HL-60 (cell line): ENCODE measurements at places on chromosomes 13 and 19.

DNA sequence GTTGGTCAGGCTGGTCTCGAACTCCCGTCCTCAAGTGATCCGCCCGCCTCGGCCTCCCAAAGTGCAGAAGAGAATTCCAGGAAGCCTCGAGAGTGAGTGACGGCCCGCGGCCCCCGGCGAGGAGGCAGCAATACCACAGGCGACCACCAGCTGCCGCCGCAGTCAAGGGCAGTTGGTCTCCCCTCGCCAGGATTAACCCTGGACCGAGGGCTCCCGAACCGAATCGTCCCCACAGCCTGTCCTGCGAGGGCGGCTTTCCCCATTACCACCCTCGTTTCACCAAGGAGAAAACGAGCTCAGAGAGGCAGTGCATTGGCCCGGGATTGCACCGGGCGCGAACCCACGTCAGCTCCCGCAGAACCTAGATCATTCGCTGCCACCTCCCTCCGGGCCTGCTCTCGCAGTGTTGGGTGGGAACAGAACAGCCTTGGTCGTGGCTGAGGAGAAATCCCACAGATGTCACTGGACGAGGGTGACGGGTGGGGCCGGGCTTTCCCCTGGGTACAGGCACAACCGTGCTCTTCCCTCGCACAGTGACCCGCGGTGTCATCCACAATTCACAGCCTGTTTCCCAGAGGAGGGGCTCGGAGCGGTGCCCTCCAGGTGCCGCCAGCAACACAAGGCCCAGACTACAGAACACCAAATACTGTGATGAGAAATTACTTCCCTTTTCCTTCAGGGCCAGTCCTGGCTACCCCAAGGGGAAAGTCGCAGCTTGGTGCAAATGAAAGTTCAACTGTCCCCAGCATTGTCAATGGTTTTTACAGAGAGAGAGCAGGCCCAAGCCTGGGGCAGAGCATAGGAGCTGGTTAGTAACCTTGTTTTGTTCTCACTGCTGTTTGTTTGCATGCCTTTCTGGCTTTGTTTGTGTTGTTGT, 24.8 kb downstream of the C2CD4C start:
- no peak for DNase-seq

- DNase-seq, result peak; percentile 24
Observed at GRCh38 chr13:52862358-52863206, 14.1 kb upstream of the PCDH8 start.

DNA sequence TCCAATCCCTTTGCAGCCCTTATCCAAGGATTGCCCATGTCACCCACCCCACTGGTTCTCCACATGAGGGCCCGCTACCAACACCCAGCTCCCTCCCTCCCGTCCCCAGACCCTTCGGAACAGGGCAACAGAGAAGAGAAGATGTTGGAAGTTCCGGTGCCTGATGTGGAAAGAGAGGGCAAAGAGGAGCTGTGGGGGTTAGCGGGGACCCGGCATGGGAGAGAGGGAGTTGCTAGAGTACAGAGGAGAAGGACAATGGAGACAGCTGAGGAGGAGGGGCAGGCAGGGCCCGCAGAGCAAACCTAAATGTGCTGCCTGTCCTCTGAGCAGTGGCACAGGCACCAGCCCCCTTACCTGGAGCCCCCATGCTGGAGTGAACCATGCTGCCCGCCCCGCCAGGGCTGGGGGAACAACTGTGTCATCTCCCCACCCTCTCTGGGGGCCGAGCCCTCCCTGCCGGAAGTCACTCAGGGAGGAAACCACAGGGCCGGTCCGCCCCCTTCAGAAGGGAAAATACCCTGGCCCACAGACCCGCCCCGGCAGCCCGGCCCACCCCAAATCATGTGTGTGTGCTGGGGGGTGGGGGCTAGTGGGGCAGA, at the start of gene POU2F2:
POU2F2 (minus strand) TSS at position 417 of the 599 bp plus-strand sequence; CDS start at position 382, 35 bp downstream.
- DNase-seq, result no peak

DNA sequence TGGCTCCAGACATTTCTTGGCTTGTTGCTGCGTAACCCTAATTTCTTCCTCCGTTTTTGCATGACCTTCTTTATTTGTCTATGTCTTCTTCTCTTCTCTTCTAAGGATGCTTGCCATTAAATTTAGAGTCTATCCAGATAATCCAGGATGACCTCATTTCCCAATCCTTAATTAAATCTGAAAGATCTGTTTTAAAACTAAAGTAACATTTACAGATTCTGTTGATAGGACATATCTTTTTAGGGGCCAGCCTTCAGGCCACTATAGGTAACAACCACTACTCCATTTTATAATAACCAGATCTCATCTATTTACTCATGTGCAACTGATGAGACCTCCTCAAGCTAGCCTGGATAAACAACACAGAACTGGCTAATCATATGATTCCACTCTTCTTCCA, 490.5 kb upstream of the SLC10A2 start:
- DNase-seq, result no peak

- DNase-seq, result no peak
Observed at GRCh38 chr19:37928527-37929286, 21.7 kb downstream of the SIPA1L3 start.

DNA sequence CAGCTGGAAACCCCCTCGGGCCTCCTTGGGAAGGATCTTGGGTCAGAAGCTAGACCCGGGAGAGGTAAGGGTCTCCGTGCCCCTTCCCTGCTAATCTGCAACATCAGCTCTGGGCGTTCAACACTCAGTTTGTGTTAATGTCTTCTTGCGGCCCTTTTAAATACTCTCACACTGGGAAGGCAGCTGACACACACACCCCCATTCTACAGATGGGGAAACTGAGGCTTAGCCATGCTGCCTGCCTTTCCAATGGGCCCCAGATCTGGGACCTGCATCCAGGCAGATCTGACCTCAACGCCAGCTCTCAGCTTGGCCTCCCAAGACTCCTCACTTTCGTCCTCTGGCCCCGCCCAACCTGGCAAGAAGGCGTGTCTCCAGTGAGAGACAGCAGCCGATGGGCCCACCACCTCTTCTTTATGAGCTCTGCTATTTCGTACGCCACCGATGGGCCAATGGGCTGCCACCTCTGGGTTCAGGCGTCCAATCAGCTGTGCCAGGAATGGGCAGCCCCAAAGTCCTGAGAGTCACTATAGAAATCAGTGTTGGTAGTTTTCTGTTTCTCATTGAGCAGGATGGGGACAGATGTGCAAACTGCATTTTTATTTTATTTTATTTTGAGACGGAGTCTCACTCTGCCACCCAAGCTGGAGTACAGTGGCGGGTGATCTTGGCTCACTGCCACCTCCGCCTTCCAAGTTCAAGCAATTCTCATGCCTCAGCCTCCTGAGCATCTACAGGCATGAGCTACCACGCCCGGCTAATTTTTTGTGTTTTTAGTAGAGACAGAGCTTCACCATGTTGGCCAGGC, 43.8 kb downstream of the DNM2 start:
- no peak for DNase-seq

DNA sequence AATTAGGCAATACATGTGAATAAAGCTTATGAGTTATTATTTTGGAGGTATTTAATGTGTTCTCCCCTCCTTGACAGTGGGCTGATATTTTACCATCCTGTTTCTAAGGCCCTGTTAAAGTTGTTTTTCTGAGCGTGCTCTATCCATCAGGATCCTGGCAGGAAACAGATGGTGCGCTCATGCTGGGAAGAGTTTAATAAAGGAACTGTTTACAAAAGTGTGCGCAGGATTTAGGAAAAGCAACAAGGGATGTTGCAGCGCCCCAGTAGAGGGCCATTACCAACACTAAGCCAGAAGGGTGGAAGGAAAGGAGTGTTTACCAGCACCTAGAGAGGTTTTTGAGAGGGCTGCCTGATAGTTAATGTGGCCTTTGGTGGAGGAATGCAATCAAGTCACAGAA, 374.5 kb downstream of the KCNRG start:
- DNase-seq, result no peak

DNA sequence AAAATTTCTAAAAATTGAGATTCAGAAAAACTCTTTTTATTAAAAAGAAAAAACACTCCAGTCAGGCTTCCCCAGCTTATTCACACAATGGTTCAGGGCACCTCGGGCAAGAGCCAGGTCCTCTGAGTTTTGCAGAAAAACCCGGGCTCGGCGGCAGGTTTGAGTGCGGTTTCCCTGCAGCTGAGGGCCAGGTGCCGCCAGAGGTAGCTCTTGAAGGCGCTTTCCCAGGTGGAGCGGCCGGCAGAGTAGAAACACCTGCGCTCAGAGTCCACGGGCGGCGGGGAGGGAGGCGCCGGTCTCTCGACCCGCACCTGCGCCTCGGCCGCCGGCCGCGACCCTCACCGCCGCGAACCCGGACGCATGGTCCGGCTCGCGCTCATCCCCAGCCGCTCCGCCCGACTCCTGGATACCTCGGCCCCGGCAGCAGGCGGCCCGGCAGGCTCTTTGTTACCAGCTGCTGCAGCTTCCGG, 444 bp downstream of the PROSER1 start:
- DNase-seq, result no peak

- no peak for DNase-seq
Observed at GRCh38 chr19:13978351-13979243, 26.3 kb downstream of the DCAF15 start.

DNA sequence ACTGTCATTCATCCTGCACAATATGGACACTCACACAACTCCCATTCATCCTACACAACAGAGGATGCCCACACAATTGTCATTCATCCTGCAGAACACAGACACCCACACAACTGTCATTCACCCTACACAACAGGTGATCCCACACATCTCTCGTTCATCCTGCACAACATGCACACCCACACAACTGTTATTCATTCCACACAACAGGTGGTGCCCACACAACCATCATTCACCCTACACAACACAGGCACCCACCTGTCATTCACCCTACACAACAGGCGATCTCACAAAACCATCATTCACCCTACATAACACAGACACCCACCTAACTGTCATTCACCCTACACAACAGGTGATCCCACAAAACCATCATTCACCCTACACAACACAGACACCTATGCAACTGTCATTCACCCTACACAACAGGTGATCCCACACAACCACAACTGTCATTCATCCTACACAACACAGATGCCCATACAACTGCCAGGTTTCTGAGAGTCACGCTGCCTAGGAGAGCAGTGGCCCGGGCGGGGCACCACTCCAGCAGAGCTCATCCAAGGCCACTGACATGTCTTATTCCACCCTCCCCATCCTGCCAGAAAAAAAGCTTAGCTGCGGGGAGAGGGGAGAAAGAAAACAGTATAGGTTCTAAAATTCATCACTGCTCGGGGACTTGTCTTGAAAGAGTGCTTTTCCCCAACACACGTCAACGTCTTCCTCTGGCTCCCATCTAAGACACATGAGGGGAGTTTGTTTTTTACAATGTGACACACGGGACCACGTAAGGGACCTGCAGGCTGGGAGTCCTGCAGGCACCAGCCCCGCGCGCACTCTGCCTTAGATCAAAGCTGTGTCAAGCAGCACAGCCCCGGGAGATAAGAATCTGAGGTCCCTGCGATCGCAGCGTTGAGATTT, 44.0 kb downstream of the KLF2 start:
- no peak for DNase-seq

- DNase-seq, result no peak
Observed at GRCh38 chr13:95455782-95456181, 96.7 kb upstream of the CLDN10 start.

- DNase-seq, result no peak
Observed at GRCh38 chr19:49408816-49409440, 14.3 kb downstream of the PTH2 start.

GRCh38 chr19:46408664-46409039, 4.7 kb downstream of the CCDC8 start:
- no peak for DNase-seq

DNA sequence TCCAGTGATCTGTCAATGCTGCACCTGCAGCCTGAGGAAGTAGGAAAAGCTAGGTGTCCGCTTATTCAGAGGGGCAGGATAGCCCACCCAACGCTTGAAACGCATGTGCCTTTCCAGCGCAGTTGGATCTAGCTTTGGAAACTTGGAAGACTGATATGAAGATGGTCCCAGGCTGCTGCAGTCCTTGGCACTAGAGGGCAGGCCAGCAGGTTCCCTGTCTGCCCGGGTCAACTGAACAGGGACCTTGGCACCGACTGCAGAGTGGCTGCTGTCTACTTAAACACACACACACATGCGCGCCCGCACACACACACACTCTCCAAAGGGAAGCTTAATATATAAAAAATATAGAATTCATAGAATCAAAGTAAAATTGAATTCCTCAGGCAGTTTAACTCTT, 100.0 kb downstream of the TSHZ3 start:
- DNase-seq, result no peak

GRCh38 chr13:93477238-93477637, 250.6 kb downstream of the GPC6 start:
- no peak for DNase-seq

DNA sequence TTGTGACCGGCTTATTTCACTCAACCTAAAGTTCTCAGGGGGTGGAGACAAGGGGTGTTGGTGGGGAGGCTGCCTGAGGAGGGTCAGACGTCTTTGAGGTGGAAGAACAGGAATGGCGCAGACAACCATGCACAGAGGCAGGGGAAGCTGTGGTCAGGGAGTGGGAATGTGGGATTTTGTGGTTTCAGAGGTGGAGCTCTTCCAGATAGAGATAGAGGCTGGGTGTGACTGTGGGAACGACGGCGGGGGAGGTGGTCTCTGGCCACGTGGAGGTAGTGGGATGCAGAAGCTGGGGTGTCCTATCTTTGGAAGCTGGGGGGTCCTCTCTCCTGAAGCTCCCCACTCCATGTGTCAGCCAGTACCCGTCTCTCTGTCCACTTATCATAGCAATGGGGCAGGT, 7.8 kb upstream of the KLK14 start:
- DNase-seq, result no peak

- DNase-seq, result no peak
Observed at GRCh38 chr13:52749419-52749818, 9.8 kb upstream of the CNMD start.

DNA sequence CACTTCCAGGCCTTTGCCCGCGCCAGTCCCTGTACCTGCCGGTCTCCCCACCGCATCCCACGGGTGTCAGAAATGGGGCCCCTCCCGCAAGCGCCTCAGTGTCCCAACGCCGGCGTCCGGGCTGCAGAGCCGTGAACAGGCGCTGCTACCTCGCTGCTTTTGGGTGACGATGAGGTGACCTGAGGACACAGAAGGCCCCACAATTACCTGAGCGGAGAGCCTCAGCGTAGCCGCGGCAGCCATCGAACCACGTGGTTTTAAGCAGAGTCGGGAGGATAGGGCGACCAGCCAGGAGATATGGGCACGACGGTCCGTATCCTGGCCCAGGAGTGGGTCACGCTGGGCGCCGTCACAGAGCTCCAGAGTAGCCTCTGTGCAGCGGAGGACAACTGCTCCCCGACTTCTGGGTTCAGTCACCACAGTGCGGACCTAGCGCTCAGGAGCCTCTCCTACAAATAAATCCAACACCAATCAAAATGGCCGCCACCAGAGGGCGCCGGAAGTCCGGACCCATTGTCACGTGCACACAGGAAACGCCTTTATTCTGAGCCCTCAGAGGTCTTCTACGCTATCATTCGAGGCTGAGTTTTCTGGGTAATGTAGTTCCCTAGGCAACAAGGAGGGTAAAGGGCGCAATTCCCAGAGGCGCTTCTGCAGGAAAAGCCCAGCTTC, at the start of gene ZNF814:
ZNF814 (minus strand) TSS at position 478 of the 672 bp plus-strand sequence; CDS start at position 243, 235 bp downstream.
- DNase-seq, result peak; percentile 94

GRCh38 chr19:9644472-9644871, 23.4 kb upstream of the ZNF561 start:
- no peak for DNase-seq
